Activated CD4-positive, alpha-beta T cell treated with anti-CD3 and anti-CD28 coated beads for 4 hours (primary cell): ENCODE measurements at places on chromosomes 11 and 22.

DNA sequence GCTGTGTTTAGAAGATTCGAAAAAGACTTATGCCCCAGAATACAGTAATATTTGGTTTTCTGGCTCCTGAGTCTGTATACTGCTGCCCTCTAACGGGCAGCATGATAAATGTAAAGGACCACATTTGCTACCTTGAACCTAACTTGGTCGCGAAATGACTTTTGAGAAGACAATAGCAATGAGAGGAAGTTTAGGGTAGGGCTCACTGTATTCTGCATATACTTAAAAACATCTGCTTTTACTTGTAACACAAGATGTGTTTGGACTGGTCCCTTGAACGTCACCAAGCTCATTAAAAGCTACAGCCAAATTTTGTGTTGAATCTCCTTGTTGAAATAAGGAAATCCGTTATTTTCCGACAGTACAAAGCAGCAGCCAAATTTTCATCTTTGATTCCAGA, 309.1 kb downstream of the SWAP70 start:
- peak; percentile 14 for DNase-seq

- DNase-seq = no peak
Observed at GRCh38 chr11:62120001-62120400, 3.8 kb upstream of the INCENP start.

GRCh38 chr11:57458410-57459163, 1.7 kb upstream of the RTN4RL2 start:
- peak; percentile 76 for DNase-seq

DNA sequence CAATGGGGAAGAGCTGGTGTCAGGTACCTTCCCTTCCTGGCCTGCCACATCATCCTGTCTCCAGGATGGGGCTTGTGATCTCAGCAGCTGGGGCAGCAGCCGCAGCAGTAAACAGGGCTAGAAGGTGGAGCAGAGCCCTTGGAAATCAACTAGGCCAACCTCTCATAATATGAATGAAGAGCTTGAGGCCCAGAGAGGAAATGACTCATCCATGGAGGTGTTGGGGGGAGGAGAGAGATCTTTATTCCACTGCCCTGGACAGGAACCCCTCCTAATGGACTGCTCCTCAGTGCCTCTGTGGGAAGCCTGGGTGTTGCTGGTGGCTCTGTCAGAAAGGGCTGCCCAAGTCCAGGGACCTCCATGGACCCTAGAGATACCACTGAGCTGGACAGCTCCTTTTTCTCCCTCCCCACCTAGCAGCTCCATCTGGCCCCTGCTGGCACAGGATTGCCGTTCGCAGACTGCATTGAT, 111.8 kb downstream of the OSBP2 start:
- DNase-seq = no peak

- no peak for DNase-seq
Observed at GRCh38 chr11:126588630-126589491, 233.4 kb downstream of the ST3GAL4 start.

DNA sequence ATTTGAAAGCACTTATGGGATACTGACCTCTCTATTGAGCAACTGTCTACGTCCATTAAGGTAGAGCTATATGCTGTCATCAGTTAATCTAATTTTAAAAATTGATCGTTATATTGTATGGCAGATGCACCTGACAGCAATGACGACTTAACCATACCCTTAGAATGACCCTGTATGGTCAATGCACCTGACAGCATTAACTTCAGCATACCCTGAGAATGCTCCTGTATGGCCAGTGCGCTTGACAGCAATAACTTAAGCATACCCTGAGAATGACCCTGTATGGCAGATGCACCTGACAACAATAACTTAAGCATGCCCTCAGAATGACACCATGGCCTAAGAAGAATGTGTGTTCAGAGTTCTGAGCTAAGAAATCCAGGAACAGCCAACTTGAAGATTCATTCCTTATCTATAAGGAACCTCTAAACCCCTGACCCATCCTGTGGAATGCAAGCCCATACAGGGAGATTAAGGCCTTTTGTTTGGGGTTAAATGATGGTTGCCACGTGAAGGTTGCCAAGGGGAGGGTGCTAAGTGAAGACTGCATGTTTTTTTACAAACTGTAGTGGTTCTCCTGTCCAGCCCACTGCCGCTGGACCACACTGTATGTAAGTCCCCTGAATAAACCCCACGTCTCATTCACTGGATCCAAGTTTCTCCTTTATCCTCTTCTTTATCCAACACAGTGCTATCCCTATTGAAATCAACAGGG, 138.3 kb downstream of the GUCY1A2 start:
- no peak for DNase-seq

DNA sequence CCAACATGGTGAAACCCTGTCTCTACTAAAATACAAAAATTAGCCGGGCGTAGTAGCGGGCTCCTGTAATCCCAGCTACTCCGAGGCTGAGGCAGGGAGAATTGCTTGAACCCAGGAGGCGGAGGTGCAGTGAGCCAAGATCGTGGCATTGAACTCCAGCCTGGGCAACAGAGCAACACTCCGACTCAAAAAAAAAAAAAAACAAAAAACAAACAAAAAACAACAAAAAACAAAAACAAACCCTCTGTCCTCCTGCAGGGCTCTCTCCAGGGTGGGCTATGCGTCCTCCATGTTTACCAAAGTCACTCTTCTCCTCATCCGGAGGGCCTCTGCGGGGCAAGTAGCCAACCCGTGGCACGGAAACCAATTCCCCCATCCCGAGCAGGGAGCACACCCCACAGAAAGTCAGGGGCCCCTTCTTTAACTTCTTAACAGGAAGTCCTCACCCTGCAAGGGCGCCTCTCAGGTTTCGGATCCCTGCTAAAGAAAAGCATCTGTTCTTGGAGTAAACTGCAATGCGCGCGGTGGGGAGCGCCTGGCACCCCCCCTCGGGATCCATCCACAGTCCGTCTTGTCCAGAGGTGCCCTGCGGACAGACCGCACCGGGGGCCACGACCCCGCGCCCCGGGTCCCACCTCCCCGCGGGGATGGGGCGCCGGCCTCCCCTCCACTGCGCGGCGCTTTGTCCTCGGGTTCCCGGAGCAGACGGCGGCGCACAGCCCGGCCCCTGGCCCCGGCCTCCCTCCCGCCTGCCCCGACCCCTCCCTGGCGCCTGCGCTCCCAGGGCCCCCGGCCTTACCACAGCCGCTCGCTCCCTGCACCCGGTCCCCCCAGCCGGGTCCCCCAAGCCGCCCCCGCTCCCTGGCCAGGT, 712 bp downstream of the CERK start:
- DNase-seq = peak; percentile 35

DNA sequence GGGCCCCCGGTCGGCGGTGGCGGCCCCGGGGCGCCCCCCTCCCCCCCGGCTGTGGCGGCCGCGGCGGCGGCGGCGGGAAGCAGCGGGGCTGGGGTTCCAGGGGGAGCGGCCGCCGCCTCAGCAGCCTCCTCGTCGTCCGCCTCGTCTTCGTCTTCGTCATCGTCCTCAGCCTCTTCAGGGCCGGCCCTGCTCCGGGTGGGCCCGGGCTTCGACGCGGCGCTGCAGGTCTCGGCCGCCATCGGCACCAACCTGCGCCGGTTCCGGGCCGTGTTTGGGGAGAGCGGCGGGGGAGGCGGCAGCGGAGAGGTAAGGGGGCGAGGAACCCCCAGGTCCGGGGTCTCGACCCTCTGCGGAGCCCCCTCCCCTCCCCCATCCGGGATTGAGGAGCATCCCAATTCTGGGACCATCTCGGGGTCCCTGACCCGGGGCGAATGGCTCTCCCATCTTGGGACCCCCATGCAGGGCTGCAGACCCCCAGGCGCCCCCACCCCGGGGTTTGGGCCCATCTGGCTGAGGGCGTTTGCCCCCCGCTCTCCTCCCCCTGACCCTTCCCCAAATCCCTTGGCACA, 431 bp downstream of the KMT2A start:
- DNase-seq = peak; percentile 32

DNA sequence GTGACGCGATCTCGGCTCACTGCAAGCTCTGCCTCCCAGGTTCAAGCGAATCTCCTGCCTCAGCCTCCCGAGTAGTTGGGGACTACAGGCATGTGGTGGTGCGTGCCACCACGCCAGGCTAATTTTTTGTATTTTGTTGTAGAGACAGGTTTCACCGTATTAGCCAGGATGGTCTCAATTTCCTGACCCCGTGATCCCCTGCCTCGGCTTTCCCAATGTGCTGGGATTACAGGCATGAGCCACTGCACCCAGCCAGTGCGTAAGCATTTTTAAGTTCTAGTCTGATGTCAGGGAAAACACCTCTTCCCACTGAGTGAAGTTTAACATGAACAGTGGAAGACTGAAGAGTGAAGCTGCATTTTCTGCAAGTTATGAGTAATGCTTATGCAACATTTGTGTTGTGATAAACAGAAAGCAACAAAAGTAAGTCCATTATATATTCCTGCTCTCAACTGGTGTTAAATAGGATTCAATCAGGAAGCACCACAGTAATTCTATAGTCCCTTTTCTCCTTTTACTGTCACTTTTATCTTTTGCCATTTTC, 1219.8 kb upstream of the RAG2 start:
- no peak for DNase-seq

DNA sequence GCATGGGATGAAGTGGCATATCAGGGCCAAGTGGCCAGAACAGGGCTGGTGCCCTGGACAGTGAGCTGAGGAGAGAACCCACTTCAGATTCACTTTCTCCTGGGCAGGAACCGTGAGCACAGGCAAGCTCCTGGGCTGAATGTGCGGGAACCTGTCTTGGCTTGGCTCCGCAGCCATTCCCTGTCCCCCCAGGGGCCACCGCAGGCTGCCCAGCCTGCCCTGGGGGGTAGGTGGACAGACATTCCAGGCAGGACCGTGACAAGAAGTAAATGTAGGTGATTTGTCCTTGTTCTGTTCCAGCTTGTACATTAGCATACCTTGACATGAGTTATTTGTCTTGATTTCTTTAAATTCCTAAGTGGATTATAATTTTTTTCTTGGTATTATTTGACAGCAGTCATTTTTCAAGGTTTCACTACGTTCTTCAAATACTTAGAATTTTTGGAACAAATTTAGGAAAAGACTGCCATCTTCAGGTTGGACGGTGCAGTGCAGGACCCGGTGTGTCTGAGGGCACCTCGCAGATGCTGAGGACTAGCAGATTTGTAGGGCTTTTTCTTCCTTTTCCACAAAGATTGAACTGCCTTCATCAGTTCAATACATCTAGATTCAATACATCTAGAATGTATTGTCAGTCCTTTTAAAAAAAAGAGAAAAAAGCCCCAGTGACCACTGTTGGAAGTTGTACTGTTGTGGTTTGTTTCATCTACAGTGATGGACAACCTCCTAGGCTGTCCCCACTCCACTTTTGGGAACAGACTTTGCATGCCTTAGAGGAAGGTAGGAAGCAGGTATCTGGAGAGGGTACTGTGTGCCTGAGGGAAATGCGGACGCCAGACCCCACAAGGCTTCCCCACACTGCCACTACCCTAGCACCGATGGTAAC, 115.1 kb upstream of the RASSF10 start:
- DNase-seq = peak; percentile 50

GRCh38 chr11:133041928-133042882, 490.1 kb downstream of the OPCML start:
- DNase-seq = no peak

DNA sequence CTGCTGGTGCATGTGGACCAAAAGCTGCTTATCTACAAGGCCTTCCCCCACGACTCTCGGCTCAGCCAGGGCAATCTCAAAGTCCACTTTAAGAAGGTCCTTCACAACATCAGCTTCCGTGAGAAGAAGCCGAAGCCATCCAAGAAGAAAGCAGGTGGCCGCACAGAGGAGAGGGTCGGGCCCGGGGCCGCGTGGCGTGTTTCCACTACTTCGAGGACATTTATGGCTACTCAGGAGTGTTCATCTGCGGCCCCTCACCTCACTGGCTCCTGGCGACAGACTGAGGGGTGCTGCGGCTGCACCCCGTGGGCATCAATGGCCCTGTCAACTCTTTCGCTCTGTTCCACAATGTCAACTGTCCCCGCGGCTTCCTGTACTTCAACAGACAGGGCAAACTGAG, 16.2 kb upstream of the SLC5A4 start:
- no peak for DNase-seq

- no peak for DNase-seq
Observed at GRCh38 chr22:39252461-39253434, 8.0 kb upstream of the PDGFB start.

- DNase-seq = no peak
Observed at GRCh38 chr22:22384267-22384666, 124.3 kb downstream of the ZNF280B start.

DNA sequence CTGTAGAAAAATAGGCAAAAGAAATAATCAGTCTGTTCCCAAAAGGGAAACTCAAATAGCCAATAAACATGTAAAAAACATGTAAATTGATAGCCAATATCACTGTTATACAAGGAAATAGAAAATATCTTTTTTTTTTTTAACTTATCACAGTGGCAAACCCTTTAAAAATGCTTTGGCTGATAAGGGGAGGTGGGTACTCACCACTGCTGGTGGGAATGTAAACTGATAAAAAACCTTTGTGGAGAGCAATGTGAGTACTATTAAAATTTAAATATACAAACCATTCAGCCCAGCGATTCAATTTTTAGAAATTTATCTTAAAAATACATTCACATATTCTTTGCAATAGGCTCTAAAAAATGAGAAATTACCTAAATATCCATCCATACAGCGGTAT, 3.6 kb downstream of the RPUSD4 start:
- no peak for DNase-seq

DNA sequence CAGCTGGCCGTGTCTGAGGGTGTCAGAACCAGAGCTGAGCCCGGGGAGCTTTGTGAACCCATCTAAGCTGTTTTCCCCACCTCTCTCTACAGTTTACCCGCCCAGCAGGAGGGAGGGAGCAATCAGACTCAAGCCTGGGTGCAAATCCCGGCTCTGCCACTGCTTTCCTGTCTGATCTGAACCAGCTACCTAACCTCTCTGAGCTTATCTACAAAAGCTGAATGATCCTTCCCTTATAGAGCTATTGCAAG, 252 bp downstream of the APOL2 start:
- DNase-seq = no peak

GRCh38 chr11:59097113-59097708, 9.8 kb upstream of the FAM111B start:
- peak; percentile 72 for DNase-seq

DNA sequence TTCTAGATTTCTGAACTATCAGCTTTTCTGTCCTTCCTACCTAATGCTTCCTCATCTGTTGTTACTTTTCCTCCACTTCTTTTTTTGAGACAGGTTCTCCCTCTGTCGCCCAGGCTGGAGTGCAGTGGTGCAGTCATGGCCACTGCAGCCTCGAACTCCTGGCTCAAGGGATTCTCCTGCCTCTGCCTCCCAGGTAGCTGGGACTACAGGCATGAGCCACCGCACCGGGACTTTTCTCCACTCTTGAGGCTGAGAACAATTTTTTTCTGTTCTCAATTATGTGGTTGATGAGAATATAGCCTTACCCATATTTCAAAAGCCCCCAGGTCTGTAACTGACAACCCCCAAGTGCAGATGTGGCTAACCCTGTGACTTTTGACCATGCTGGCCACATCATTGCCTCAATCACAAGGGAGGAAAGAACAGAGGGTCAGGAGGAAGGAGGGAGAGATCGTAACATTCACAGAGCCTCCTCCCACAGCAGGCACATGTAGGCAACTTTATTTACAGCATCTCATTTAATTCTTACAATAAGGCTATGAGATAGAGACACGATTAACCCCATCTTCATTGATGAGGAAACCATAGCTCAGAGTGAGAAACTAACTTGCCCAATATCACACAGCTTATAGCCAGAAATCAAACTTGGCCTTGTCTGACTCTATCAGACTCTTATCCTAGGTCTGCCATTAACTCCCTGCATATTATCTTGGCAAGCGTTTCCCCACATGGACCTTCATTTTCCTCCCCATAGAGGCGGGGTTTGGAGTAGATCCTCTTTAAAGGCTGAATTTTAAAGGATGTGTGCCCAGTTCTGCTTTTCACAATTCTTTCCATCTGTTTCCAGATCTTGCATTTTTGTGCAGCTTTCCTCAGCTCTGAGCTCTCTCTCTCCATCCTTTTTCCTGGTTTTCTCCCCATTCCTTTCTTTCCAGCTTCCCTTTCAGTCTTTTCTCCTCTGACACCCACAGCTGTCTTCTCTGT, 9.6 kb downstream of the POU2F3 start:
- no peak for DNase-seq
